NCI-H510A treated with DMSO at 0.1 percent for 48 hours (cell line): ENCODE measurements at places on chromosomes 2 and 18.

DNA sequence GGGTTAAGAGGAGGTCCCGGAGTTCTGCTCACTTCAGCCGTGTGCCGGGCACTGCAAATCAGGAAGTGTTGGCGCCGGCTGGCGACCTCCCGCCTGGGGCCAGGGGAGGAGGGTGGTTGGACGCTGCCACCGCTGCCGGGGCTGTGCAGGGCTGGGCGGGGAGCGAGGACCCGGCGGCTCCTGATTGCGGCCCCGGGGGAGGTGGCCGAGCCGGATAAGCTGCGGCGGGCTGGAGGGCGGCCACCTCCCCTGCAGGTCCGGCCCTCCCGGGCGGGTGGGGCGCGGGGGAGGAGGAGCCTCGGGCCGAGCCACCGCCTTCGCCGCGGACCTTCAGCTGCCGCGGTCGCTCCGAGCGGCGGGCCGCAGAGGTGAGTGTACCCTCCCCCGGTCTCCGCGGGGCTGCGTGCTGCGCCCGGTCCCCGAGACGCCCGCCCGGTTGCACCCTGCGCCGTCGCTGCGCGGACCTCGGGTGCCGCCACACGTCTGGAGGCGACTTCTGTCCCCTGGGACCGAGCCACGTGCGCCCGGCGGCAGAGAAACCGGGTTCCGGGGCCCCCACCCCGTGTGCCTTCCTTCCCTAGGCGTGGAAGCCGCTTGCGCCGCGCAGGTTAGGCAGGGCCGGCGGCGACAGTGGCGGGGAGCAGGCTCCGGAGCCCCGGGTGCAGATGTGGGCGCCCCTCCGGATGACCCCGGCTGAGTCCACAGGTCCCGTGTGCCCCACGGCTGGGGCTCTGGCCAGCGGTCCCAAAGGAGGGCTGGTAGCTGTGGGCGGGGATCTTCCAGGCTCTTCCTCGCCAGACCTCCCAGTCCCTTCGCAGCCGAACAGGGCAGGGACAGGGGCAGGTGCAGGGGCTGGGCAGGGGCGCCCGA lies at the start of gene STEAP3:
STEAP3 (plus strand) TSS at position 314 of the 870 bp plus-strand sequence. CDS start 7,179 bp downstream, outside the sequence.
- DNase-seq, result peak; percentile 79

DNA sequence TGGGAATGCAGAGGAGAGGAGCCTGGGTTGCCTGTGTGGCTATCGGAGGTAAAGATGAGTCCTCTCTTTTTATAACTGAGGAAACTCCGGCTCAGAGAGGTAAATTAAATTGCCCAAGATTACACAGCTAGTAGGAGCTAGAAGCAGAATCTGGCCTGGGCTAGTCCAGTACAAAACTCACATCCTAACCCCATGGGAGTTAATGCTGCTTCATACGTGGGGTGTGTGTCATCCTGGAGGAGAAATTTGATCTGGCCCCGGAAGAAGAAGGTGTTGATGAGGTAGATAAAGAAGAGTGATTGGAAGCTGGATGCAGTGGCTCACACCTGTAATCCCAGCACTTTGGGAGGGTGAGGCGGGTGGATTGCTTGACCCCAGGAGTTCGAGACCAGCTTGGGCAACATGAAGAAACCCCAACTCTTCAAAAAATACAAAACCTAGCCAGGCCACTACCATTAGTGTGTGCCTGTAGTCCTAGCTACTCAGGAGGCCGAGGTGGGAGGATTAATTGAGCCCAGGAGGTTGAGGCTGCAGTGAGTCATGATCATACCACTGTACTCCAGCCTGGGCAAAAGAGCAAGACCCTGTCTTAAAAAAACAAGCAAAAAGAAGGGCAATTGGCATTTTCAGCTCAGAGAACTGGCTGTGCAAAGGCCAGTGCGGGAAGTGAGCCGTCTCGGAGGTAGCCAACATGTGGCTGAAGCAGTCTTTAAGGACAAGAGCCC lies 33.7 kb downstream of the CTIF start:
- no peak for DNase-seq

DNA sequence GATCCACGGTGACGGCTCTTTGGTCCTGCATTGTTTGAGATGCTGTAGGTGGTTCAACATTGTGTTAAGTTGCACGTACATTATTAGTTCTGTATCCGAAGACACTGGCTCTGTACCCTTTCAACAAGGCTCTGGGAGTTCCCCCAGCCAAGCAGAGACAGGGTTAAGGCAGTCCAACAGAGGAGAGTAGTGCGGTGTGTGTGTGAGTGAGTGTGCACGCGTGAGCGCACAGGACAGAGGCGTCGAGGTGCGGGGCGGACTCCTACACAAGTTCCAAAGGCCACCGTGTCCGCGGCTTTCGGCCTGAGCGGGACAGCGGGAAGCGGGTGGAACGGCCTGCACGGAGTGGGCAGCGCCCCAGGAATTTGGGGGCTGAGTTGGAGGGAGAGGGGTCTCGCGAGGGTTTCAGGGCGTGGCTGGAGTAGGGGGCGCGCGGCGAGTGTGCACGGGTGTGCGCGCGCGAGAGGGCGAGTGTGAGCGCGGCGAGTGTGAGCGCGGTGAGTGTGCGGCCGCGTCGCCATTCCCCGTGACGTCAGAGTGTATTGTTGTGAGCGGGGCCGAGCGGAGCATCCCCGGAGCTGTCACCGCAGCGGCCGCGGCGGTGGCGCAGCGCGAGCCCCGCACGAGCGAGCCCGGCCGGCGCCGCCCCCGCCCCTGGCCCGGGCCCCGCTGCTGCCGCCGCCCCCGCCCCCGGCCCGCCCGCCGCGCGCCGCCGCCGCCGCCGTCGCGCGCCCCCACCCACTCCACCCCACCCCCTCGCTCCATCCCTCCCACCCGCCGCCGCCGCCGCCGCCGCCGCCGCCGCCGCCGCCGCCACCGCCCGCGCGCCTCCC lies at the start of gene ASXL3:
ASXL3 (plus strand) TSS at position 535 of the 833 bp plus-strand sequence. CDS start 413 bp downstream, outside the sequence.
- peak; percentile 80 for DNase-seq

DNA sequence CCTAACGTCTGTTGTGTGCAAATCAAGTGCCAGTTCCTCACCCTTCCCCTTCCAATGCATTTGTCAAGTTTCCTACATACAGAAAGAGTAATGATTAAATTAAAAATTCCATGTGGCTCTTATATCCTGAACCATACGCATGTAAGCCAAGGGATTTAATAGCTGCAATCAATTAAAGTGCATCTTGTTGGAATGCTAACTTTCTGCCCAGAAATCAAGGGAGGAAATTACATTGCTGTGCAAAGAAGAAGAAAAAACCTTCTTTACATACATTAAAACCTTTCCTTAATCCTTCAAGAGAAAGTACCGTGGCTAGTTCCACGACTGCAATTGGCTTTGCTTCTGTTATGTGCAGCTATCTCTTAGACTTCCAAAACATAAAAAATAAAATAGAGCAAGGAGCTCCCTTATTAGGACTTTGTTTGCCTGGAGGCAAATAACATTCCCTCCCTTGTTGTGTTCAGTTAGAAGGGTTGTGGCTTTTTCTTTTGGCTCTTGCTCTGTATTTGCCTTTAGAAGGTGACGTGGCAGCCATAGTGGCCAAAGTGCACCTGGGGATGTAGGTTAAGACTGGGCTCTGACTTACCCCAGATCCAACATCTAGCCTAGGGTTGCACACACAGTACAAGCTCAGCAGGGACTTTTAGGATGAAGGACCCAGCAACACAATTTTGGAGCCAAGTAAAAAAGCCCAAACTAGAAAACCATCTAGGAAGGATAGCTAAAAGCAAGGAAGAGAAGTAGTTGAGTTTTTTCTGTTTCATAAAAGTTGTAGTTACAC lies 158.3 kb downstream of the ANTXR1 start:
- no peak for DNase-seq

GRCh38 chr2:166239548-166239947 lies 111.7 kb upstream of the SCN1A start:
- no peak for DNase-seq

DNA sequence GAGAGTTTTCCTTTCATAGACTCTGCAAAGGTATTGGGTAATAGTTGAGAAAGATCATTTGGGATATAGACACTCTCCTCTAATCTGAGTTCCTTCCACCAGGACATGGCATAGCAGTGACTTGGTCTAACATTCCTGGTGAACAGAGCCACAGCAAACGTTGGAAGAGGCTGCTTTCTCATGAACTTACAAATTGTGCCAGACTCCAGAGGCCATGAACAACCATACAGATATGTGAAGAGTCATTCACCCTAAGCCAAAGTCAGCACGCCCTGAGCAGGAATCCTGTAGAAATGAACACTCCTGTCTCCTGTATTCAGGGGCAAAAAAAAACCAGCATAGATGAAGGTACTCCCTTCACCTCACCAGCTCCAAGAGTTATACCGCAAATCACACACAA lies 152.8 kb downstream of the TMEM18 start:
- no peak for DNase-seq

- DNase-seq, result peak; percentile 14
These were observed 410.2 kb downstream of the NCKAP5 start for GRCh38 chr2:133158024-133158423.

GRCh38 chr2:43319541-43319940 lies 93.1 kb upstream of the ZFP36L2 start:
- DNase-seq, result no peak

GRCh38 chr2:208371634-208371935 lies 35.0 kb upstream of the PTH2R start:
- no peak for DNase-seq

DNA sequence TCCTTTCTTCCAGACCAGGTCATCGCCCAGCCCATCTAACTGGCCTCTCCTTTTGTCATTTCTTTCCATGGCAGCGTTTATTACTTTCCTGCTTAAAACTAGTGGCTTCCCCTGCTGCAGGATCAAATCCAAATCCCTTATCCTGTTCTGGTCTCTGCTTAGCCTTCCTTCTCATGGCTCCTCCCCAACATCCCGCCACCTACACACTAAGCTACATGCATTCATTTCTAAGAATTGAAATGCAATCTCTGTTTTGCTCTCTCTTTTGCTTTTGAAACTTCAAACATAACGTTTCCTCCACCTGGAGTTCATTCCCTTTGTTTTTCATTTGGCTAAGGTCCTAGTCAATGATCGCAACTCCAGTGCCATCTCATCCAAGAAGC lies 18.0 kb upstream of the DPP4 start:
- no peak for DNase-seq

DNA sequence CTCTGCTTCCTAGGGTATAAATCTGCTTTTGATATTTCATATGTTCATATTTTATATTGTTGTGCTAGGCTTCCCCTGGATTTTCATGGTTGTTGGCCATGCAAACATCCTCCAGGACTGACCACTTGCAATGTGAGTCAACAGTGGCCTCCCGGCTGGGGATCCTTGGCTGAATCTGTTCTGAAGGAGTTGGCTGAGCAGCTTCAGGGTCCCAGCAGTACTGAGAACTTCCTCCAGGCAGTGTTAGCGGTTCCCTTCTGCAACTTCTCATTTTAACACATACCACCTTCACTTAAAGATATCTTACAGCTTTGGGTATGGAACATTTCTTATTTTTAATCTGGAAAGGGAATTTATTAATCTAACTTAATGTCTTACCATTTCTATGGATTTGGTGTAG lies 122.1 kb downstream of the DTNB start:
- DNase-seq, result no peak

- no peak for DNase-seq
These were observed 23.1 kb upstream of the PNO1 start for GRCh38 chr2:68134554-68134953.

DNA sequence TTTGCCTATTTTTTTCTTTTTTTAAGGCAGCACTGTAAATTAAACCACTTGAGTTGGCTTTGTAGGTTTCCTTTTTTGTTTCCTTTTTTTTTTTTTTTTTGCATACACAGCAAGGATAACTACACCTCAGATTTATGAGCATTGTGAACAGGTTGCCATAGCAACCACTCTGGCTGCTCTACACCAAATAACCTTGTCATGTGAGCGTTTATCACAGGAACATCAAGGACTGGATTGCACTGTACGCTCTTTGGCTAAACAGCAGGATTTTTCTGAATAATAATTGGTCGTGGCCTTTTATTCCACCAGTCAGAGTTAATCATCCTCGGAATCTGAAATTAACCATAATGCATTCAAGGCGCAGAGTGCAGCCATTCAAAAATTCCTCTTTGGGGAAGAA lies 199.1 kb upstream of the SLC14A2 start:
- DNase-seq, result peak; percentile 15

GRCh38 chr2:207288628-207289027 lies 122.9 kb upstream of the KLF7 start:
- DNase-seq, result no peak

DNA sequence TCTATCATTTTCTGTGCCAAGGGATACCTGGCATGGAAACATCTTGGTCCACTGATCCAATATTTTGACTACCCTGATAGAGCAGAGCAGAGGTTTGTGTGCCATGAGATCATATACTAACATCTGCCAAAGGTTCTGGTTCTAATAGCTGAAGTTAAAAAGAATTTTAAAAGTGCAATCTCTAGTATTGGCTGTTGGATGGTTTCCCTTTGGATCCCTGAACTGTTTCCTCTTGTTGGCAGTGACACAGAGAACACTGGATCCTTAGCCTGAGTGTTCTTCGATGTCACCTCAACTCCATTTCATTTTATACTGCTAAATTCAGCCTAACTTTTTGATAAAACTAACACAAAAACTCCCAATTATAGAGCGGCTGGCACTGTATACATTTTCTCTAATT lies 169.3 kb upstream of the FBXO11 start:
- DNase-seq, result no peak

DNA sequence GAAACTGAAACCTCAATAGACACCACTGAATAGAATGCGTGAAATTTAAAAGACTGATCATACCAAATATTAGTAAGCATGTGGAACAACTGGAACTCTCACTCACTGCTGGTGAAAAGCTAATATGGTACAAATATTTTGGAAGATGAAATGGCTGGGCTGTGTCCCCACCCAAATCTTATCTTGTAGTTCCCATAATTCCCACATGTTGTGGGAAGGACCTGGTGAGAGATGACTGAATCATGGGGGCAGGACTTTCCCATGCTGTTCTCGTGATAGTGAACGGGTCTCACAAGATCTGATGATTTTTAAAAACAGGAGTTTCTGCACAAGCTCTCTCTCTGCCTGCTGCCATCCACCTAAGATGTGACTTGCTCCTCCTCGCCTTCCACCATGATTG lies 32.0 kb upstream of the MYCN start:
- DNase-seq, result no peak

DNA sequence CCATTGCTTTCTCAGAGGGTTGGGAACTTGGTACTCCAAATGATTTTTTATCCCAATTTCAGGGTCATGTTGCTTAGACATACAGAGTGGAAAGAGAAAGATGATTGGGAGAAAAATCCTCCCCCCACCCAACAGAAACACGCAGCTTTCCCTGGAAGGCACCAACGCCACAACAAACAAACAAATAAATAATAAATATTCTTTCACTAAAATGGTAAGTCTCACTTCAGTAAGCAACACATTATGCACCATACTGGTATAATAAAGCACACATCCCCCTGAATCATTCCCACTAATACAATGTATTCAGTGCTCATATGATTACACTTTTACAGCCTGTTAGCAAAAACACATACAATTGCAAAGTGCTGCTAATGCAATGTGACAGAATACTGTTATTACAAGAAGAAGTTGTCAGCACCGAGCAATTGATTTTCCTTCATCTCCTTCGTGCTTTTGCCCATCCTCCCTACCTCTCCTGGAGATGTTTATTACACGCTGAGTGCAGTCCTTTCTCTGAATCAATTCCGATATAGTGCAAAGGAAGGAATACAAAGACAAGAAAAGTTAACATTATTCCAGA lies 359.9 kb downstream of the TXNL1 start:
- no peak for DNase-seq

- DNase-seq, result peak; percentile 20
These were observed 347.6 kb downstream of the CTNNA2 start for GRCh38 chr2:79860228-79861058.
